ENCODE measurements at places on chromosomes 12 and 14. TPM values are rescaled to one million over a fixed set of nuclear protein-coding genes. Genes with fewer than 3 reads are reported as not detected.

Gene RNF41
- total RNA-seq, result 42.6 TPM

Gene TGFB3
- total RNA-seq, result 2.5 TPM

Gene TPH2
- total RNA-seq, result 0.38 TPM

Gene SLC7A8
- not detected for total RNA-seq

Gene DAZAP2
- 103 TPM for total RNA-seq

Gene KRT83
- not detected for total RNA-seq

Gene SLC5A8
- 0.12 TPM for total RNA-seq

Gene DBX2
- not detected for total RNA-seq

Gene KLRC2
- not detected for total RNA-seq

Gene PGF
- 1.2 TPM for total RNA-seq

Gene HSPB8
- 2.6 TPM for total RNA-seq

Gene TCL1B
- total RNA-seq, result not detected

Gene KIF26A
- total RNA-seq, result 0.07 TPM

Gene AMN
- 17.0 TPM for total RNA-seq

Gene GPRC5D
- not detected for total RNA-seq

Gene ARF6
- 74.2 TPM for total RNA-seq

Gene ZNF410
- 39.7 TPM for total RNA-seq

Gene MAP1LC3B2
- total RNA-seq, result 0.91 TPM

Gene ANO2
- not detected for total RNA-seq

Gene PIWIL1
- total RNA-seq, result not detected

Gene SLC38A4
- total RNA-seq, result 1.5 TPM

Gene STYK1
- 8.4 TPM for total RNA-seq

Gene TC2N
- 86.6 TPM for total RNA-seq

Gene ZC3H14
- 69.3 TPM for total RNA-seq

Gene EDDM3A
- not detected for total RNA-seq

Gene PLEKHD1
- 0.73 TPM for total RNA-seq

Measured in Calu3 (cell line).